ENCODE measurements at places on chromosomes 12 and 14.

DNA sequence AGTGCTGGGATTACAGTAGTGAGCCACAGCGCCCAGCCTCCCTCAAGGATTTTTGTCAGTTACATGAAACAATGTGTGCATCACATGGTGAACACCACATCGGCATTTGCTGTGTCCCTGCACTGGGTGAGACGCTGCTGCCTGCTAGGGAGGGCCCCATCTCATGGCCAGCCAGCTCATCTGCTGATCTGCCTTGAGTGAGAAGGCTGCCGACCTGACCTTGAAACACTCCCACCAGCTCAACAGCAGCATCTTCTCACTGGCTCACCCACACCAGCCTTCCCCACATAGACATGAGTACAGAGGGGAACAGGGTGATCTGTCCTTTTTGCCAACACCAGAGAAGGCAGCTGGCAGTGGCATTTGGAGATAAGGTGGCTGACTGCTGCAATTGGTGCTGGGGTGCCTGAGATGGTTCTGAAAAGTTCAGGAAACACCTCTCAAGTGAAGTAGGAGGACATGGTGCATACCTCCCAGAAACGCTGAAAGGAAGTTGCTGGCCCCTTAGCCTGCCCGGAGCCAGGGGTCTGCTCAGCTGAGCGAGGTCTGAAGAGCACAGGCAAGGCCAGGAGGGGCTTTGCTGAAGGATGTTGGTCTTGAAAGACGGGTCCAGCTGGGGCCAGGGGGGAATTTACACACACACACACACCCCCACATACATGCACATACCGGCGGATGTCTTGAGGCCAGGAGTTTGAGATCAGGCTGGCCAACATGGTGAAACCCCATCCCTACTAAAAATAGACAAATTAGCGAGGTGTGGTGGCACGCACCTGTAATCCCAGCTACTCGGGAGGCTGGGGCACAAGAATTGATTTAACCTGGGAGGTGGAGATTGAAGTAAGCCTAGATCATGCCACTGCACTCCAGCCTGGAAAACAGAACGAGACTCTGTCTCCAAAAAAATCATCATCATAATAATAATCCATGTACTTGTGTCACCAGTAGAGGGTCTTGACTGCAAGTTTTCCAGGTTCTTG, 14.3 kb upstream of the PPP1R13B start:
- H3K36me3 ChIP-seq: no peaks in the 10 kb centered on the region
- no peak overlapping the region for H3K27ac ChIP-seq
- DNase-seq: no peak
- peaks cover 14% of the 10 kb centered on the region for H3K27me3 ChIP-seq
- H3K4me1 ChIP-seq: peaks cover under 1% of the 10 kb centered on the region
- H3K4me3 ChIP-seq: no peak overlapping the region

DNA sequence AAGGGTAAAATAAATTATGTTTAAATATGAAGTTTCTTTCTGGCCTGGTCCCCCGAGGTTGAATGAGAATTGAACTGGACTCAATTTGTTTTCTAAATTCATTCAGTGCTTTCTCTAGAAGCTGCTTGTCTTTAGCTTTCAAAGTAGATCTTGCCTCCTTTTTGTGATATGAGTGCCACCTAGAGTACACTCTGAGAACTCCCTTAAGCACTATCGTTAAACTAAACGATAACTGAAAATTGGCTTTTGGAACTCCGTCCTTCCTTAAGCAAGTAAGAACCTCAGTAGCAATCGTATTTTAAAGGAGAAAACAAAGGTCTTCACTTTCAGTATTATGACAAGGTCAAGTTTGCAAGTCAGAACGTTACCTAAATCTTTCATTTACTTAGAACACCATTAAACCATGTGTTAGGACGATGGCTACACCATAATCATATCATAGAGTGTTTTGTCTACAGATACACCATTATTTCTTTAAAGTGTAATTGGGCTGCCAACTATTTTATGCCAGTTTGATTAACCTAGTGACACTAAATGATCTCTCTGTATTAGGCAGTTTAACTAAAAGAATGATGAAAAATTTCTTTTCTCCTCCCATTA, 364.8 kb downstream of the SNAPC1 start:
- H3K36me3 ChIP-seq: no peaks in the 10 kb centered on the region
- no peak overlapping the region for H3K4me3 ChIP-seq
- H3K4me1 ChIP-seq: no peaks in the 10 kb centered on the region
- H3K27ac ChIP-seq: no peak overlapping the region
- no peak for DNase-seq

DNA sequence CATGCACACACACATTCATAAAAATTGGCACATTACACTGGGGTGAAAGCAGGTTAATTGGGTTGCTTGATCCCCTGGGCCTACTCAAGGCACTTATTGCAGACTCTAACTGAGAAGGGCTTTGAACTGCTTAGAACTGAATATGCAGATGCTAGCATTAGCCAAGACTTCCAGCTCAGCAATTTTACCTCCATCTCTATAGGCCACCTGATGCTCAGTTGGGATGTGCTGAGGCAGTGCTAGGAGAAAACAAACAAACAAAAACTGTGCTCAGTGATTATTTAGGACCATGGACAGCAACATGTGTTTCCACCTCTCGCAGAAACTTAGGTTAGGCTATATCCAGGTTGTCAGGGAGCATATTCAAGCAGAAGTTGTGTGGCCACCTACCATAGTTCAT, 124.8 kb upstream of the WSCD2 start:
- no peaks in the 10 kb centered on the region for H3K4me1 ChIP-seq
- no peak for DNase-seq
- H3K27ac ChIP-seq: no peak overlapping the region
- H3K4me3 ChIP-seq: no peak overlapping the region
- H3K36me3 ChIP-seq: no peaks in the 10 kb centered on the region

GRCh38 chr14:50040401-50040775, 76.0 kb downstream of the VCPKMT start:
- peak overlapping the region; percentile 86 for H3K4me3 ChIP-seq
- no peaks in the 10 kb centered on the region for H3K36me3 ChIP-seq
- H3K4me1 ChIP-seq: peaks cover 53% of the 10 kb centered on the region
- DNase-seq: no peak
- peak overlapping the region; percentile 90 for H3K27ac ChIP-seq
- no peaks in the 10 kb centered on the region for H3K27me3 ChIP-seq

GRCh38 chr12:108916336-108916735, 36.4 kb downstream of the DAO start:
- H3K4me3 ChIP-seq: no peak overlapping the region
- peaks cover 3% of the 10 kb centered on the region for H3K4me1 ChIP-seq
- no peak for DNase-seq
- no peak overlapping the region for H3K27ac ChIP-seq

DNA sequence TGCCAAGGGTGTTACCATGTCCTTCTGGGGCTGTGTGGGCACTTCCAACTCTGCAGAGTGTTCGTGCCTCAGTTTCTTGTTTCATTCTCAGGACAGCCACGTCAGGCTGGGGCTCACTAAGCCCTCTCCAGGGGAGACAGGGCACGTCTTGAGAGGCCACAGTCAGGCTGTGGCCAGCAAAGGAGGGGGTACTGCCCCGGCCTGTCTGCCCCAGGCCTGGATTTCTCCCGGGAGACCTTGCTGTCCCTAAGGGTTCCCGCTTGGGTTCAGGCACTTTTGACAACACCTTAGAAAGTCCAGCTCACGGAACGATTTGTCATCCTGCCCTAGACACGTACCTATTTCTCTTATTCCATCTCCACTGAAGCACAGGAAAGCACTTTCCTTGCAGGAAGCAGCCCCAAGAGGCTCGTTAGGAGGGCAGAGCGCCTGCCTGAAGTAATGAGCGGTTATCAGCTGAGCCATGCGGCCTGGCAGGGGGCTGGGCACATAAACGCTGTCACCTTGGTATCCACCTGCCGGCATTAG, 290.4 kb upstream of the RTL1 start:
- H3K4me1 ChIP-seq: no peaks in the 10 kb centered on the region
- H3K27me3 ChIP-seq: peaks cover 8% of the 10 kb centered on the region
- H3K36me3 ChIP-seq: no peaks in the 10 kb centered on the region
- no peak overlapping the region for H3K4me3 ChIP-seq

DNA sequence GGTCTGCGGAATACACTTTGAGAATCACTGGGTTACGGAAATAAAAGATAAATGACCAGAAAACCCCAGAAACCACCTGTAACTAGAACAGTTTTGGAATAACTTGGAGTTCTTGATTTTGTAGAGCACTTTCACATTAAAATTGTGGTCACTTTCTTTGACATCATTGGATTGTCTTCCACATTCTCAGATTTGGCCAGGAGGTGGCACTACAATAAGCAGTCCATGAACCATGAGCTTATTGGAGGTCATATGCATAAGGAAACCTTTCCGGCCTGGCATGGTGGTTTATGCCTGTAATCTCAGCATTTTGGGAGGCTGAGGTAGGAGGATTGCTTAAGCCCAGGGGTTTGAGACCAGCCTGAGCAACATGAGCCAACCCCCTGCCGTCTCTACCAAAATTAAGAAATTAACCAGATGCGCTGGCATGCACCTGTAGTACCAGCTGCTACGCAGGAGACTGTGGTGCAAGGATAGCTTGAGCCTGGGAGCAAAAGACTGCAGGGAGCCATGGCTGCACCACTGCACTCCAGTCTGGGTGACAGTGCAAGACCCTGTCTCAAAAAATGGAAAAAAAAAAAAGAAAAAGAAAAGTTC, 107.7 kb upstream of the CAND1 start:
- peaks cover 3% of the 10 kb centered on the region for H3K36me3 ChIP-seq
- DNase-seq: no peak

DNA sequence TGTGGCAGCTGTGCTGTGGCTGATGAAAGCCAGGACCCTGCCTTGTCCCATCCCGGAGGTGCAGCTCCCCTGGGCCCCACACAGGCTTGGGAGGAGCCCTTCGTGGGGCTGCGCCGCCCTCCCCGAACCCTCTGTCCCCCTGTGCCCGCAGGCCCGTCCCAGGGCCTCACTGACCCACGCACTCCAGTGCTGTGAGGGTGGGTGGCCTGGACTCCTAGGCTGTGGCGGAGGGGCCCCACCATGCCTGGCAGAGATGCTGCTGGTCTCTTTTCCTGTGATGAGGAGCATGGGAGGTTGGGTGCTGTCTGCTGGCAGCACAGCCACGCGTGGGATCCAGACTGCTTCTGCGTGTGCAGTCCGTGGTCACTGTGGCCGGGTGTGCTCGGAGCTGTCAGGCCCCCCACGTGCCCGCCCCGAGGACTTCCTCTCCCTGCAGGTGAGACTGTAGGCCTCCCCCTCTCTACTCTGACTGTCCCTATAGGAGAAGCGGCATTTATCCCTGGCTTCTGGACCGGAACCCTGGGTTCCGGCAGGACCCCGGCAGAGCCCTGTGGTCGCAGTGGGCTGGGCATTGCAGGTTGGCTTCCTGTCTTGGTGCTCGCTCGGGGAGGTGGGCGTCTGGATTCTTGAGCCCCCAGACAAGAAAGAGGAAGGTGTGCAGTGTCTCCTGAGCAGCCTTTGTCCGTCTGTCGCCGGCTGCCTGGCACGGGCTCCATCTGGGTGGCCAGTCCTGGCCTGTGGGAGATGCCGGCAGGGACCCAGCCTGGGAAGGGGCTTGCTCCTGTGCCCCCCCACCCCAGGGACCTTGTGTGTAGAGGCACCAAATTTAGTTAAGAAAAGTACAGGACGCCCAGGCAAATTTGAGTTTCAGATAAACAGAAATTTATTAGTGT, 2.3 kb downstream of the MTA1 start:
- peaks cover under 1% of the 10 kb centered on the region for H3K36me3 ChIP-seq
- H3K4me1 ChIP-seq: peaks cover 21% of the 10 kb centered on the region
- peak overlapping the region; percentile 89 for H3K27ac ChIP-seq
- H3K27me3 ChIP-seq: no peaks in the 10 kb centered on the region
